Activated CD4-positive, alpha-beta T cell treated with anti-CD3 and anti-CD28 coated beads for 1 hour (primary cell): ENCODE measurements at places on chromosomes 2 and 18.
A peak's percentile ranks its signal among the peaks of the same experiment; 100 is the strongest.

GRCh38 chr18:3529077-3529476 is 79.1 kb downstream of the TGIF1 start:
- DNase-seq: no peak

GRCh38 chr2:106314444-106314843 is 120.3 kb upstream of the UXS1 start:
- no peak for DNase-seq

GRCh38 chr2:191740759-191741158 is 62.8 kb downstream of the NABP1 start:
- DNase-seq: no peak

DNA sequence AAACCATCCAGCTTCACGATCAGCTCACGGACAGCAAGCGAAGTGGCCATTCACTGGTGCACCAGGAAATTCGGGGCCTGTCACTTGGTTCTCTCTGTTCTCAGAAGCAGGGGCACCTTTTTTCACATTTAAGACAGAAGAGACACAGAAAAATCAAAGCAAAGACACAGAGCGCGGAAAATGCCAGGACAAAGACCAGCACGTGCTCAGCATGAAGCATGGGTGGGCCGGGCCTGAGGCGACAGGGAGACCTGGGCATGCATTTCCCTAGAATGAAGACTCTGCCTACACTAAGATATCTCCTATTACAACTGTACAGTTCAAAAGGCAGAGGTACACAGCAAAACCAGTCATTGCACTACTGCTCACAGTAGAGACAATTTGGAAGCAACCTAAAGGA is 117.4 kb upstream of the ID2 start:
- DNase-seq: no peak

GRCh38 chr2:204948024-204948763 is 402.9 kb downstream of the PARD3B start:
- no peak for DNase-seq

GRCh38 chr2:30803281-30803680 is 4.0 kb downstream of the CAPN13 start:
- DNase-seq: no peak

GRCh38 chr18:37499044-37499443 is 66.6 kb downstream of the CELF4 start:
- no peak for DNase-seq

DNA sequence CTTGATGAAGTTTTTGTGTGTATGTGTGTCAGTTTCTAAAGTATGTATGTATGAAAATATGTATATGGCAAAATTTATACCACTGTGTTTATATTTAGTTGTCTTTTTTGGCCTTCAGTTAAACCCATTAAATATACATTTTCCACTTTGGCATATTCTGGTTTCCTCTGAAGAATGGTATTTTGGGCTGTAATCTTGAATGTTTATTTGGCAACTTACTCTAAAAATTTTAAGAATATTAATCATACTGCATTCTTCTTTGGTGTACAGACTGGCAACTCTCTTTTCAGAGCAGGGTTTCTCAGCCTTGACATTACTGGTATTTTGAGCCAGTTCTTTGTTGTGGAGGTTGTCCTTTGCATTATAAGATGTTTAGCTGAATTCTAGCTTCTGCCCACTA is 27.9 kb upstream of the CCBE1 start:
- DNase-seq: no peak

DNA sequence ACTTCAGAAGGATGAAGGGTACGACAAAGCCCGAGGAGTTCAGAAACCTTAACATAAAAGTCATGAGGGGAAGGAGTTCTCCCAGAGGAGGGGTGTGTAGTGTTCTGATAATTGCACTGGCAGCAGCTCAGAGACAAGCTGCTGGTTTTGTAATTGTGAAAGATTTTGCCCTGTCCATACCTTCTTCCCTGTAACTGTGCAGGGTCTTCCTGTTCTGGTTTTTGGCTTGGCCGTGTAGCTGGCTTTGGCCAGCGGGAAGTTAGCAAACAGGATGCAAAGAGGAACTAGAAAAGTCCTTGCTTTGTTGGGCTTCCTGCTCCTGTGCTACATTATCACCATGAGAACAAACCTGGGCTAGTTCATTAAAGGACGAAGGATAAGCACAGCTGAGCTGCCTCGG is 160.8 kb downstream of the LPIN1 start:
- DNase-seq: no peak

DNA sequence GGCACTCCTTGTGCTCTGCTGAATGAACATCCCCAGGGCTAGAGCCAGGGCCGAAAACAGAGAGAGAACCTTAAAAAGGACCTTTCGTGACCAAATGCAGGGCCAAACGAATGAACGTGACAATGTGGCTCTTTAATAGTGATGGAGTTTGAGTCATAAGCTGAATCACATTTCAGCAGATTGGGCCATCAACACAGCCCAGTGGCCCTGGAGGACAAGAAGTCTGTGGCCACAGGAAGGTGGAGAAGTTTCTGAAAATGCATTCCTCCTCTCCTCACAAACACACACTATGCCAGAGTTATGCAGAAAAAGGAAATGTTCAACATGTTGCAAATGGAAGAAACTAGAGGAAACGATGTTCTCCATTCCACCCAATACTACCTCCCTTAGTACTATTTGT is 415.8 kb downstream of the HRH4 start:
- no peak for DNase-seq

DNA sequence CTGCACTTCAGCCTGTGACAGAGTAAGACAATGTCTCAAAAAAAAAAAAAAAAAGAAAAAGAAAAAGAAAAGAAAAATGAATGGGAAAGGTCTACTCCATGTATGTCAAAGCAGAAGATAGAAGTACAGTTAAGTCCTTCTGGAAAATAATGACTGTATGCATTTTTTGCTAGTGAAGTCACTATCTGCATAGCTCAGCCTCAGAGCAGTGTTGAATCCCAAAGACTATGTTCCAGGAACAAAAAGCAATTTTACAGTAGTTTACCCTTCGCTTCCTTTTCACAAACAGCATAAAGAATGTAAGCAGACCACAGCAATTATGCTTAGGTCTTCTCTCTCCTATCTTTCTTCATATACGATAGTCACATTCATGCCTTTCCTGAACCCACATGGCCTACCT is 497.4 kb downstream of the CMPK2 start:
- DNase-seq: no peak

- no peak for DNase-seq
These were observed 10.0 kb downstream of the XRCC5 start for GRCh38 chr2:216119146-216119545.

GRCh38 chr2:2912731-2913130 is 464.9 kb downstream of the EIPR1 start:
- DNase-seq: no peak

- no peak for DNase-seq
These were observed 185.0 kb downstream of the DOK6 start for GRCh38 chr18:69585696-69586095.

DNA sequence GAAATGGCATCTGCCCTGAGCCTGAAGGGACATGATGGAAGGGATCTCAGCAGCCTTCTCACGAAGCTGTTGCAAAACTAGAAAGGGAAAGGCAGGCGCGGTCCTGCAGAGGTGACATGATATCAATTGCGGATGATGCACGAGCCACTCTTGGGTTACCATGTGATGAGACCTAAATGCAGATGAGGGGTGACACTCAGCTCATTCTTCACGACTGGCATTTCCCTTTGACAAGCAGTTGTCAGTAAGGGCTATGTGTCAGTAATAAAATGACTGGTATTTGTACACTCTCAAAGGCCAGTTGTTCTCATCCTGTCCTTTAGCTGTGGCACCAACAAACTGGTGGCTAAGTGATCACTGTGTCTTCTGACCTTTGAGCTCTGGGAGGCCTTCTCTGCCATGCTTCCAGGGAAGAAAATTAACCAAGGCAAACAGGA is 273.6 kb downstream of the ETAA1 start:
- no peak for DNase-seq

DNA sequence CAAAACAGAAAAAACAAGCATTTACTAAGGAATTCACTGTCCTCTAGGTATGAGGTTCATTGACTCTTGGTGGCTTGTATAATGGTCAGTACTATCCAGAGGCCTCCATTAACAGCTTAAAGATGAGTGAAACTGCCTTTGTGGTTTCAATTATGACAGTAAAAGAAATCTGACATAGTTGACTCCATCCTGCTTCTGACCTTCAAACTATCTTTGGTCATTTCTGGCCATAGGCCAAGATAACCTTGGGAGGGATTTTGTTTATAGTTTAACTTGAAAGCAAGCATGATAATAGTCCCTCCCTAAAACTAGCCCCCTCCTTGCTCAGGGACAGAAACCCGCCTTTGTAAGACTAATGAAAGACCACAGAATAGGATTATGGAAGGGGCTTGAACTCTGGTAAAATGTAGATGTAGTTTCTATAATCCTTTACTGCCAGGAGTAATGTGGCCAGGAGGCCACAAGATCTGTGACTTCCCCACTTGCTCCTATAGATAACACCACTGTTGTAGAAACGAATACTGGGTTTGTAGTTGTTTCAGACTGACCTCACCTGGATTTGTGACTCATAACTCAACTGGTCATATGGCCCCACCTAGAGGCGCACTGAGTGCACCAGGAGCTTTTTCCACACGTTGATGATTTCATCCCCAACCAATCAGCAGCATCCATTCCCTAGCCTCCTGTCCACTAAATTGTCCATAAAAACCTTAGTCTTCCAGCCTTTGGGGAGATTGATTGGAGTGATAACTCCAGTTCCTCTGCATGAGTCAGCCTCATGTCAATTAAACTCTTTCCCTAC is 8.6 kb upstream of the PLEKHM3 start:
- no peak for DNase-seq

DNA sequence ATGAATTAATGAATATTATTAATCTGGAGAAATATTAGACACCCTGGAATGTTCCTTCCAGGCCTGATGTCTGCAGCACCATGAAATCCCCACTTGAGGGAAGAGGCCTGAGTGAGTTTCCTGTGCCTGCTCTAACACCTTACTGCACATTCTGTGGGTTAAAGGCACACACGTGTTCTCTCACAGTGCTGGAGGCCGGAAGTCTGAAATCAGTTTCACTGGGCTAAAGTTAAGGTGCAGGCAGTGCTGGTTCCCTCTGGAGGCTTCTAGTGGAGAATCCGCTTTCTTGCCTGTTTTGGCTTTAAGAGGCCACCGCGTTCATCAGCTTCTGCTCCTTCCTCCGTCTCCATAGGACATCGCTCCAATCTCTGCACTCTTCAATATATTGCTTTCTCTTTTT is 48.7 kb downstream of the ACKR3 start:
- DNase-seq: no peak

- DNase-seq: no peak
These were observed 6.5 kb upstream of the MTERF4 start for GRCh38 chr2:241108271-241109209.

- no peak for DNase-seq
These were observed 252.6 kb downstream of the RND3 start for GRCh38 chr2:150234787-150235446.

GRCh38 chr2:210541290-210541902 is 15.0 kb upstream of the CPS1 start:
- DNase-seq: no peak

DNA sequence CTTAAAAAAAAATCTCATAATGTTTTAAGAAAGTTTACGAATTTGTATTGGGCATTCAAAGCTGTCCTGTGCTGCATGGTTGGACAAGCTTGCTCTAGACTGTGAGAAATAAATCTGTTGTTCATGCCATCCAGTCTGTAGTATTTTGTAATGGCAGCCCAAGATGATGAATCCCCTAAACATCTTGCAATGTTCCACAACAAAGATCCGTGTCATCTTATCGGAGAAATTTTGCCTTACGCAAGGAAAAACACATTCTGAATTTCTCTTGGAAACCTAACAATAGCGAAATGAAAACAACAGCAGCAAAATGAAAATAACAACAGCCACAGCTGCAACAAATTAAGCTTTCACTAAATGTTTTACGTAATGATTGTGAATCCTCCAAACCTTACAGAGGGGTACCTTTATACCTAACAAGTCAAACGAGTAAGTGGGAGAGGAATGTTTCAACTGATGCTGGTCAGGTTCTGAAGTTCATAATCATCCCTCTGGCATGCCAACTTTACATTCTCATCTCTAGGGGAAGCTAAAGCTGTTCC is 76.1 kb upstream of the RNU4ATAC start:
- no peak for DNase-seq

DNA sequence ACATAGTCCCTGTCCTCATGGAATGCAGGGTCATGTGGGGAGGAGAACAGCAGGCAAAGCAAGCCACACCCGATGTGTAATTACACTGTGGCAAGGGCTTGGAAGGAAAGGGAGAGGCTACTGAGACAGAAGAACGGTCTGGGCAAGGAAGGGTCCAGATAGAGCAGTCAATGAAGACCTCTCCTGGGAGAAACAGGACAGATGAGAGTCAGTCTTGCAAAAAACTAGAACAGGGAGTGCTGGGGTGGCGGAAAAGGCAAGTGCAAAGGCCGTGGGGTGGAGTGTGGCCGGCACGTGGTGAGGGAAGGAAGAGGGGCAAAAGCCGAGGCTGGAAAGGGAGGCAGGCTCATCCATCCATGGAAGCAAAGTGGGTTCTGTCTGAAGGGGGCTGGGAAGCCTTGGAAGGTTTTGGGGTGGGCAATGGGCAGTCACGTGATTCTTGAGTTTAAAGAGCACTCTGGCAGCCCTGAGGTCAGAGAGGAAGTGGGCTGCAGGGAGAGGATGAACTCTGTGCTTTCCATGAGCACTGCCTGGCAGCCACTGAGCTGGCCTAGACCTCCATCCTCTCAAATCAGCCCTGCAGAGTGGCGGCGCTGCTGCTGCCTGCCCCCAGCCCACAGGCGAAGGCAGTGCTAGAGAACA is 182.2 kb downstream of the INHBB start:
- no peak for DNase-seq

GRCh38 chr2:217186668-217187159 is 326.9 kb upstream of the TNP1 start:
- DNase-seq: no peak

DNA sequence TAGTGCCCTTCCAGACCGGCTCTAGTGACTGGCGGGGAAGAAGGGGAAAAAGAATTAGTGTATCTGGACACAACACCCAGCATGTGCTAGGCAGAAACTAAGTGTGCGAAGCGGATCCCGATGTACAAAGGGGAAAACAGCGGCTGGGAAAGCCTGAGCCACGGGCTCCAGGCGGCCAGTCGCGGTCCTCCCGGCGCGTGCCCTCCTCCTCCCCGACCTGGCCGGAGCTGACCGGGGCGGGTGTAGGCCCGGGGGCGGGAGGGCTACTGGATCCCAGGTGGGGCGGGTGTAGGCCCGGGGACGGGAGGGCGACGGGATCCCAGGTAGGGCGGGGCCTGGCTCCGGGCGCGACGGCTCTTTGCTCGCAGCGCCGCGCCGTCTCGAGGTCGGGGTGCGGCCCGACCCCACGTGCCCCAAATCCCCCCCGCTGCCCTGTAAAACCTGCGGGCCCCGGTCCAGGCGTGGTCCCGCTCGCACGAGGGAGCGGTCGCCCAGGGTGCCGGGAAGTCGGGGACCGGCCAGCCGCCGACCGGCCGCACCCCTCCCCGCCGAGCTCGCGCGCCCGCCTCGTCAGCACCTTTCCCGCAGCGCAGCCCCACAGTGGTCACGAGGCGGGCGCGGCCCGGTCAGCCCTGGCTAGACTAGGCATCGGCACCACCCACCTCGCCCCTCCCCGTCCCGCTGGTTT is 48.8 kb downstream of the C2orf42 start:
- DNase-seq: peak; percentile 57

DNA sequence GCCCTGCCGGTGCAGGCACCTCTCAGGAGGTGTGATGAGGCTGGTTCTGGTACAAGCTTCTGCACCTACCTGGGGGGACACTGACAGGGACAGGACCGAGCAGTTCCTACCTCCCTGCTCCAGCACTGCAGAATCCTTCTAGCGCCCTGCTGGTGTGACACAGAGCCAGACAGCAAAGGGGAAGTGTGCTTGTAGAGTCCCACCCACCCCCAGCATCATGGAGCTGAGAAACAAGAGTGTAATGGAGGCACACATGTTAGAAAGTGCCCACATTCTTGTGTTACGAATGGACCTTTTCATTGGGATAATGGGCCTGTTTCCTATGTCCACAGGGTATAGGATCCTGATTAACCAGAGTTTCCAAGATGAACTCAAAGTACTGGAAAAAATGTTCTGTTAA is 38.3 kb downstream of the OXER1 start:
- DNase-seq: no peak
